ENCODE measurements at places on chromosomes 13 and 19.

- peak; percentile 91 for DNase-seq
Measured at GRCh38 chr19:36054733-36055686, at the start of gene WDR62. TSS of gene WDR62 (plus strand) at chr19:36054897. CDS start at chr19:36054972, 75 bp downstream.

GRCh38 chr19:40692212-40692551 is 1.7 kb upstream of the NUMBL start:
- DNase-seq = no peak

GRCh38 chr19:43441716-43442115 is 23.7 kb downstream of the LYPD3 start:
- DNase-seq = no peak

- DNase-seq = no peak
Measured at GRCh38 chr19:32273483-32273882, 71.9 kb upstream of the ZNF507 start.

- no peak for DNase-seq
Measured at GRCh38 chr19:1037621-1038064, 2.3 kb upstream of the ABCA7 start.

- DNase-seq = no peak
Measured at GRCh38 chr13:106425661-106426060, 109.8 kb downstream of the EFNB2 start.

GRCh38 chr19:17118957-17119356 is 43.4 kb downstream of the MYO9B start:
- no peak for DNase-seq

DNA sequence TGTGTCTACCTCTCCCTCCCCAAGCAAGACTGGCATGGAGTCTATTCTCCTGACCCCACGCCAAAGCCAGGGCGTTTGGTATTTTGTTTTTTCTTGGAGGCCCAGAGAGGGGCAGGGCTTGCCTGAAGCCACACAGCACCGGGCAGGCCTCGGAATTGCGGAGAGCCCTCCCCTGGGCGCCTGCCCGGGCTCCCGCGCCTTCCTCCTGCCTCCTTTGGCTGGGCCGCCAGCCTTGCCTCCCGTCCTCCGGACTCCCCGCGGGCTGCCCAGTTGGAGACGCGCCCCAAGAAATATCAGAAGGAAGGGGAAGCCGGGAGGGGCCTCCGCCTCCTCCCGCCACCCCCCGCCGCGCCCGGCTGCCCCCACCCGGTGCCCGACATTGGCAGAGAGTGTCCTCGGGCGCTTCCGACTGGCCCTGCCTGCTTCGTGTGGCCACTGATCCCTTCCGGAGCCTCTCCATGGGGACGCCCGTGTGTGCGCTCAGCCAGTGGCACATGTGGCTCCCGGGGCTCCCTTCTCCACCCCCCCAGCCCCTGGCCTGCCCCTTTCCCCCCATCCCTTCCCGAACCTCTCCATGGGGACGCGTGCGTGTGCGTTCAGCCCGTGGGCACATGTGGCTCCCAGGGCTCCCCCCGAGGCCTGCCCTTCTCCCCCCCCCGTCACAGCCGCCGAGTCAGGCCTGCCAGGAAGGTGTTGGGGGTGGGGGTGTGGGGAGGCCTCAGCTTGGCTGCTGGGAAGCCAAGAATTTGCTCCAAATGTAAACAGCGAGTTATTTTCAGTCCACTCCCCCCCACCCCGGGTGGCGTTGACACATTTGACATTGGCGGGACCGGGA is 37.3 kb downstream of the NFIC start:
- peak; percentile 11 for DNase-seq

DNA sequence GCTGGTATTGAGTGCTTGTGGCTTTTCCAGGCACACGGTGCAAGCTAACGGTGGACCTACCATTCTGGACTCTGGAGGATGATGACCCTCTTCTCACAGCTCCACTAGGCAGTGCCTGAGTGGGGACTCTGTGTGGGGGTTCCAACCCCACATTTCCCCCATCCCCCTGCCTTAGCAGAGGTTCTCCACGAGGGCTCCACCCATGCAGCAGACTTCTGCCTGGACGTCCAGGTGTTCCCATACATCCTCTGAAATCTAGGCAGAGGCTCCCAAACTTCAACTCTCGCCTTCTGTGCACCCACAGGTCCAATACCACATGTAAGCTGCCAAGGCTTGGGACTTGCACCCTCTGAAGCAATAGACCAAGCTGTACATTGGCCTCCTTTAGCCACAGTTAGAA is 25.3 kb upstream of the ZSCAN18 start:
- no peak for DNase-seq

- DNase-seq = no peak
Measured at GRCh38 chr19:13764821-13765394, 586 bp downstream of the MRI1 start.

DNA sequence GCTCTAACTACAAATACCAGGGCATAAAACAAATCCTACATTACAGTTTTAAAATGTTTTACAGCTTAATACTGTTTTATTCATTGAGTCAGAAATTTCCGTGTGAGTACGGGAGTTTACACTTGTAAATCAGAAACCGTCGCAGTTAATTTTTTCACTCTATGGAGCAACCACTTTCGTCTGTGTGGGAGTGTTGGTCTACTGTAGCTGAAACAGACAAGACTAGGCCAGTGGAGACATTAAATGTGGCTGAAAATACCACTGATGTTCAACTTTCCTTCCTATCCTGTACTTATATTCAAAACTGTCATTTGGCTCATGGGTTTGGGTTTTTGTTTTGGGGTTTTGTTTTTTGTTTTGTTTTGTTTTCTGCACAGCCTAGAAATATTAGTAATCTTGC is 268.7 kb downstream of the DCT start:
- no peak for DNase-seq

DNA sequence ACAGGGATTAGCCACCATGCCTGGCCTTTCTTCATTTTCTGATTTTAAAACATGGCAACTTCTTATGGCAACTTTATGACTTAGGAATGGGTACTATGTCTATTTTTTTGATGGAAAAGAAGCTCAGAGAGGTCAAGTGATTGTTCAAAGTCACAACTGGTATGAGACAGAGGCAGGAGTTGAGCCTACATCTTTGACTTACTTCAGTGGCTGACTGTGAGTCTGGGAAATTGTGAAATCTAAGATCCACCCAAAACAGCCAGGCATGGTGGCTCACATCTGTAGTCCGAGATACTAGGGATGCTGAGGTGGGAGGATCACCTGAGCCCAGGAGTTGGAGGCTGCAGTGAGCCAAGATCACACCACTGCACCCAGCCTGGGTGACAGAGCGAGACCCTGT is 2.4 kb upstream of the ACTL9 start:
- DNase-seq = no peak

DNA sequence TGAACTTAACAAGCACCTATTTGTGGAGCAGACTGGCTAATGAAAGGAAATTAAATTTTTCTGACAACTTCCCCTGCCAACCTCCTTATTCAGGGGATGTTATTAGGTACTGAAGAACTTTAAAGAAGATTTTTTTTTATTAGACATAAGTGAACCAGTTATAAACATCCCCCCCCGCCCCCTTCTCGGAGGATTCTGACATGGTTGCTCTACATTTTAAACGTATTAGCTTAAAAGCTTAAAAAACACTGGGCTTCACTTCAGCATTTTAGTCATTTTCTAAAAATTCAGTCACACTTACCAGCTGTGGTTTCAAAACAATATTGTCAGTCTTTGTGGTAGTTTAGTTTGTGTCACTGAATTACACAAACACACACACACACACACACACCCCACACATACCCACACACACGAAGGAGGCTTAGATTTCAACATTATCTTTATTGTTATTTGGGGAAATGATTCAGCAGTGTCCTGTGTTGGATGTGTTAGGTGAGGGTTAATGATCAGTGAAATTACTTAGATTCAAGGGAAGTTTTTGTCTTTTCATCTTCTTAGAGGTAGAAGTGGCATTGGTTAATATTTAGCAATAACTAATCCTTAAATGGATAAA is 145.7 kb downstream of the PCCA start:
- no peak for DNase-seq

- peak; percentile 52 for DNase-seq
Measured at GRCh38 chr13:113802090-113802531, 43.1 kb downstream of the TMEM255B start.

DNA sequence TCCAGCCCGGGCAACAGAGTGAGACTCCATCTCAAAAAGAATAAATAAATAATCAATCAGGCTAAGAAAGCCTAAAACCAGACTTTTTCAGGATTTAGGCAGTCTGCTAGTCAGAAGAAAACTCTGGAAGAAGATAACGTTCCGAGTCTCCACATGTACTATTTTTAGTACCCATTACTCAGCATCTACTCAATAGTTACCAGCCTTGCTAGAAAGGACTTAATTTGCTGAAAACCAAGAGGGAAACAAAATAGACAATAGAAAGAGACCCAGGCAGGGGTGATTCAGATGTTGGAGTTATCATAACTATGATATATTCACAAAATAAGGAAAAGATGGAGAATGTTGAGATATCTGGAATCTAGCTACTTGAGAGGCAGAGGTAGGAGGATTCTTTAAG is 3.6 kb upstream of the LIN7B start:
- no peak for DNase-seq

DNA sequence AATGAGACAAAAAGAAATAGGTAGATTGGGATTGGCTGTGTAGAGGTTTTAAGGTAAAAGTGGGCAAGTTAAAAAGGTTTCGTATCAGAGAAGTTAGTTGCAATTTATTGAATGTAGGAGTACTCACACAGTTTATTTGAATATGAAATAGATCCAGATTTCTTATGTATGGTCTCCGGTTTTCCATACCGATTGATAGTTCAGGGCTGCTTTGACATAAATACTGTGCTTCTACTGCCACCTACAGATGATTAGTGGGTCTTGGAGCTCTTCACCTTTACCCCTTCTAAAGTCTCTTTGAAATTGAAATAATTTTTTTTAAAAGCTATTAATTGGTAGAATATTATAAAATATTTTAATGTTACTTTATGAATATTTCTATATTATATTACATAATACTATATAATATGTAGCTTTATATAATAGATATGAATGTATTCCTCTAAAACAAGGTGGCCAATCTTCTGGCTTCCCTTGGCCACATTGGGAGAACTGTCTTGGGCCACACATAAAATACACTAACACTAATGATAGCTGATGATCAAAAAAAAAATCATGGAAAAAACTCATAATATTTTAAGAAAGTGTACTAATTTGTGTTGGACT is 7.7 kb upstream of the GPR18 start:
- peak; percentile 26 for DNase-seq

GRCh38 chr13:40137400-40137799 is 481.9 kb downstream of the COG6 start:
- DNase-seq = no peak

DNA sequence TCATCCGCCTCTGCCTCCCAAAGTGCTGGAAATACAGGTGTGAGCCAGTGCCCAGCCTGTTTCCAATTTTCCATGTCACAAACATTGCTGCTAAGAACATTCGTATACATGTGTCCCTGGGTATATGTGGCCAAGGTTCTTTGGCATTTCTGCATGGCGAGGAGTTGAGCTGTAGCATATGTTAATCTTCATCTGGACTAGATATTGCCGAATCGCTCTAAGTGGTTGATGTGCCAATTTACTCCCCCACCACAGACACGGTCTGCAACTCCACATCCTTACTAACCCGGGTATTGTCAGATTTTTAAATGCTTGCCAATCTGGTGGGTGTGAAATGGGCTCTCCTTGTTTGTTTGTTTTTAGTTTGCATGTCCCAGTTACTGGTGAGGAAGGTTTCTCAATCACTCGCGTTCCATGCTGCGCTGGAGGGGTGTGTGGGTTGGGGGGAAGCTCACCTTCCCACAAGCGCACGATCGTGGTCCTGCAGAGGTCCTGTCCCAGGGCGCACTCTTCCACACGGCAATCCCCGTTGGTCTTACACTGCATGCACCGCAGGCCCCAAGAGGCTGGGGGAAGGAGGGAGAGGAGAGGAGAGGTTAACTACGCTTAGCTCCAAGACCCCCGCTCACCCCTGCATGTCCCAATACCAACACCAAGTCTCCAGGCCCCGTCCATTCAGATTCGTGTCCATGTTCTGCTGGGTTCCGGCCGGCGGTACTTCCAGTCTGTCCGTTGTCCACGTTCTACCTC is 2.7 kb downstream of the PLAUR start:
- DNase-seq = no peak
